Smooth muscle cell of the coronary artery (primary cell): ENCODE measurements at places on chromosomes 12 and 14. TPM values are rescaled to one million over a fixed set of nuclear protein-coding genes. Genes with fewer than 3 reads are reported as not detected.

FBXO21 gene
- 138 and 217 TPM in 2 replicates for total RNA-seq

TGFB3 gene
- 3.6 and 11.0 TPM in 2 replicates for total RNA-seq

OTX2 gene
- not detected in 2 replicates for total RNA-seq

TOMM20L gene
- not detected in 2 replicates for total RNA-seq

DENR gene
- total RNA-seq, result 15.2 and 29.3 TPM in 2 replicates

FITM1 gene
- 0.23 TPM in 1 of 2 replicates, not detected in the other for total RNA-seq

GPR137C gene
- 0.23 and 0.68 TPM in 2 replicates for total RNA-seq
